Hepatocyte (in vitro differentiated cells): ENCODE measurements at places on chromosomes 11 and 22.
A peak's percentile ranks its signal among the peaks of the same experiment; 100 is the strongest.

- DNase-seq = peak; percentile 62
Measured at GRCh38 chr11:122633219-122633829, 22.2 kb upstream of the UBASH3B start.

GRCh38 chr22:42918500-42918899, 61.4 kb upstream of the ARFGAP3 start:
- no peak for DNase-seq

GRCh38 chr11:35116245-35116644, 22.7 kb upstream of the CD44 start:
- no peak for DNase-seq

- peak; percentile 66 for DNase-seq
Measured at GRCh38 chr11:45994371-45995341, 72.2 kb downstream of the LARGE2 start.

- DNase-seq = no peak
Measured at GRCh38 chr22:47370448-47371262, 608.2 kb downstream of the TBC1D22A start.

GRCh38 chr11:67280788-67281551, 8.1 kb upstream of the ANKRD13D start:
- DNase-seq = no peak

- DNase-seq = no peak
Measured at GRCh38 chr11:62195945-62196344, 5.9 kb downstream of the SCGB1D1 start.
